ENCODE measurements at places on chromosomes 13 and 19.

GRCh38 chr19:9702186-9702585 is 27.3 kb upstream of the ZNF562 start:
- no peak for DNase-seq

DNA sequence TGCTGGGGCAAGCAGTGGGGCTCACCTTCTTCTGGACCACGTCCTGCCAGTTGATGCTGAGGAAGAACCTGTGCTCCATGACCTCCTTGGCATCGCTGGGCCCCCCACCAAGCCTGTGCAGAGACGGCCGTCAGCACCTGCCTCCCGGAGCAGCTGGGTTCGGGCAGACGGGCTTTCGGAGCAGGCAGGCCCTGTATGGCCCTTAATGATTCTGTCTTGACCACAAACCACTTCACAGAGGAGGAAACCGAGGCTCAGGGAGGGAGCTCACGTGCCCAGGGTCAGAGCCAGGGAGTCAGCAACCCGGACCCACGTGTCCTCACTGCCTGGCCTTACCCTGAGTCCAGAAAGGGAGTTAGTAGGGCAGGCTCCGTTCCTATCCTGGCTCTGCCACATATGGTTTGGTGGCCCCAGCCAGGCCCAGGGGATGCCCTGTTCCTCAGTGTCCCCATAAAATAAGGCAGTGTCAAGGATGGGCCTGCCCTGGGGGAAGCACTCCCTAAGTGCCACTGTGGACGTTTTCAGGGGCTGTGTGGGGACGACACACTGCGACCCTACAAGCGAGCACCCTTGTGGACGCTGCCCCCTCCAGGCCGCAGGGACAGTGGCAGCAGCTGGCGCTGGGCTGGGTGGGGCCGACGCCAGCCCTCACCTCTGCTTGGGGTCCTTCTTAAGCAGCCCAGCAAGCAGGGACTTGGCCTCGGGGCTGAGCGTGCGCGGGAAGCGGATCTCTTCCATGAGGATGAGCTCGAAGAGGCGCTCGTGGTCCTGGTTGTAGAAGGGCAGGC is 8.9 kb upstream of the CCNP start:
- no peak for DNase-seq

- no peak for DNase-seq
Observed at GRCh38 chr13:108987517-108987916, 358.1 kb downstream of the MYO16 start.

- DNase-seq: no peak
Observed at GRCh38 chr19:18233224-18233825, 7.1 kb upstream of the PDE4C start.

DNA sequence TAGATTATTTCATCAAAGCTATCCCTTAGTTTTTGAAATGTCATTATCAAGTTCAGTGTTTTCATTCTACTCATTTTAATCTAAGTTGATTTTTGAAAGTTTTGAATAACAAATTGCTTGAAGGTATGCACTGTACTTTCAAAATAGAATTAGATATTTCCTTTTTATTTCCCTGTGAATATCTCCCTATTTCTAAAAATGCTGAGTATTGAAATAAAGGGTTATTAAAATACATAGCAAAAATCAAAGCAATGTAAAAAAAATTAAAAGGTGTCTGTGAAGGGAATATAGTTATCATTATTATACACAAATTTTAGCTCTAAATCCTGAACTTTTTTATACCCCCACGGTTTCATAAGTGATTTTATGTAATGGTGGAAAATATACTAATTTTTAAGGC is 967.8 kb downstream of the PCDH9 start:
- no peak for DNase-seq

DNA sequence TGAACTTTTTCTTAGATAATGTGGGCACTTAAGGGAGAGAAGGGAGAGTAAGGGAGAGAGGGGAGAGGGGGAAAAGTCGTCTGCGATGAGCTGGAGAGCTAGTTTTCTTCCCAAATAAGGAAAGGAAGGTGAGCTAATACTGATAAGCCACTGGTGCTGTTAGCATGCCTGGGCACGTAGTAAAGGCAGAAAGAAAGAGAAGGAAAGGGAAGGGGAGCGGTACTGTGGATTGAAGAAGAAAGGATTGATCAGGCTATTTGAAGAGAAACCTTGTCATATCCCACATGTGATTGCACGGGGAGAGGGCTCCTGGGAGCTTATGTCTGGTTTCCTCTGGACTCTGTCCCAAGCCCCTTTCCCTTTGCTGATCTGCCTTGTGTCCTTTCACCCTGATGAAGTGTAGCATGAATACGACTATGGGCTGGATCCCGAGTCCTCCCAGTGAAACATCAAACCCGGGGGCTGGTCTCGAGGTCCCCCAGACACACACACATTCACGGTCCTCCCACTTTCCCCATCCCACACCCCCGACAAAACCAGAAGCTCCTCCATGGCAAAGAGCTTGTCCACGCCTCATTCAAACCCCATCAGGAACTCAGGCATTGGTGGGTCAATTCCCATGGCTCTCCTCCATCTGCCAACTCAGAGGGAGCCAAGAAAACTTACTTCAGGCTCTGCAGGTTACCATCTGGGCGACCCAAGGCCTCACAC is 30.6 kb downstream of the NLRP13 start:
- DNase-seq: no peak

- no peak for DNase-seq
Observed at GRCh38 chr19:40091205-40092129, 724 bp upstream of the ZNF780A start.

GRCh38 chr19:16338470-16339360 is 14.1 kb downstream of the KLF2 start:
- DNase-seq: no peak

All from SHP77 treated with DMSO at 0.1 percent for 48 hours (cell line).